ENCODE measurements at places on chromosomes 1 and 21.
A peak's percentile ranks its signal among the peaks of the same experiment; 100 is the strongest.

GRCh38 chr1:178258536-178258935, 164.6 kb downstream of the RASAL2 start:
- no peak for DNase-seq

DNA sequence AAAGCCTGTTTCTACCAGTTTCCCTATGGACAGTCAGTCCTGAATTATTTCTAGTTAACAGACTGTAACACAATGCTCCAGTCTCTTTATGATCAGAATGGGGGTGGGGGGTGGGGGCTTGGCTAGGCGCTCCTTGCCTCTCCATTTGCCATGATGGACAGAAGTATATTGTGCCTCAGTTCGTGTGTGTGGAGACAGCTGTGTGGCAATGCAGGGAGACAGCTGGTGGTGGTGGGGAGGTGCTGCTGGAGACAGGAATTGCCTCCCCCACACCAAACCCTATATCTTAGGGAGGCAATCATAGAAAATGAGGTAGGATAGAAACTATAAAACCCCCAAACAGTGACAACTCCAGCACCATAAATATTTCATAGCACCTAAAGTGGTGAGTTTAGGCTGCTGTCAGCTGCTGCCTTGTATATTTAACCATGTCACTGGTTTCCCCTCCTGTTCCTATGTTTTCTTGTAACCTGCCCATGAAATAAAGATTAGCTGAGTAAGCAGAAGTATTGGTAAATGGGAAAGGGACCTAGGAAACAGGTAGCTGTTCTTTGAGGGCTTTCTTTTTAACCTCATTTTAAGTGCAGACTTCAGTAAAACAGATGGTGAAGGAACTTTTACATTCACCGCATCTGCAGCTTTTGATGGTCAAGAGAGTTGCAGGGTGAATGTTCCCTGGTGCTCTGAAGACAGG, 3.4 kb downstream of the PLXNA2 start:
- no peak for DNase-seq

GRCh38 chr1:153352523-153352922, 3.9 kb upstream of the PGLYRP4 start:
- DNase-seq = peak; percentile 33

GRCh38 chr1:246210756-246211155, 296.3 kb downstream of the SMYD3 start:
- no peak for DNase-seq

- no peak for DNase-seq
Measured at GRCh38 chr1:36006941-36007500, 76.1 kb downstream of the AGO3 start.

GRCh38 chr21:39660191-39660980, 47.6 kb downstream of the B3GALT5 start:
- DNase-seq = peak; percentile 76

GRCh38 chr1:11550664-11551283, 71.8 kb downstream of the DISP3 start:
- no peak for DNase-seq

- DNase-seq = peak; percentile 12
Measured at GRCh38 chr1:113677250-113678158, 81.8 kb downstream of the PHTF1 start.

DNA sequence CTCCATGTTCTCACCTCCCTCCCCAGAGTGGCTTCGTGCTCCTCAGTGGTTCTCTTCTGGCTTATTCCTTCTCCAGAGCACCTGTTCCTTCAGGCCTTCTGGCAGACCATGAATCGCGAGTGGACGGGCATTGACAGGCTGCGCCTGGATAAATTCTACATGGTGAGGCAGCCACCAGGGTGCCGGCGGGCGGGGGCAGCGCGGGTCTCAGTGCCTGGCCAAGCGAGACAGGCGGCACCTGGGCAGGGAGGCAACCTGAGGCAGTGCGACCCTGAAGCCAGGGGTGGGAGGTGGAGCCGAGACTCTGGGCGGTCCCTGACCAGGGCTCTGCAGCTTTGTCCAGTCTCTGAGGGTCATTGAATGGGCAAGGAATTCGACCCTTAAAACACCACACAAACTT, 3.9 kb downstream of the RRP1 start:
- no peak for DNase-seq

- DNase-seq = no peak
Measured at GRCh38 chr21:46027851-46028493, 46.4 kb downstream of the COL6A1 start.

DNA sequence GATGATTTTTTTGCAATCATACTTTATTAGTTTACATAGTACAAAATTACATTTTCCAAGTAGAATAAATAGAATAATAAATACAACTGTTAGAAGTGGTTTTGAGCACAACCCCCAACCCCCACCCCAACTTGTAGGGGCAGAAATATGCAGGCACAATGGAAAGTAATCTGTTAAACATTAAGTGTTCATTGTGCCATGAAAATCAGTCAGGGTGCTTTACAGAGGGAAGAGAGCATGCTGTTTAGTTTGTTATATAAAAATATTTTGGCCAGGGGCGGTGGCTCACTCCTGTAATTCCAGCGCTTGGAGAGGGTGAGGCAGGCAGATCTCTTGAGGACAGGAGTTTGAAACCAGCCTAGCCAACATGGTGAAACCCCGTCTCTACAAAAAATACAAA, 2.6 kb downstream of the OR10T2 start:
- no peak for DNase-seq

- DNase-seq = no peak
Measured at GRCh38 chr1:41485605-41486004, 1.1 kb upstream of the EDN2 start.

Measured in DMS79 (cell line).